ENCODE measurements at places on chromosomes 12 and 14.
A peak's percentile ranks its signal among the peaks of the same experiment; 100 is the strongest.

DNA sequence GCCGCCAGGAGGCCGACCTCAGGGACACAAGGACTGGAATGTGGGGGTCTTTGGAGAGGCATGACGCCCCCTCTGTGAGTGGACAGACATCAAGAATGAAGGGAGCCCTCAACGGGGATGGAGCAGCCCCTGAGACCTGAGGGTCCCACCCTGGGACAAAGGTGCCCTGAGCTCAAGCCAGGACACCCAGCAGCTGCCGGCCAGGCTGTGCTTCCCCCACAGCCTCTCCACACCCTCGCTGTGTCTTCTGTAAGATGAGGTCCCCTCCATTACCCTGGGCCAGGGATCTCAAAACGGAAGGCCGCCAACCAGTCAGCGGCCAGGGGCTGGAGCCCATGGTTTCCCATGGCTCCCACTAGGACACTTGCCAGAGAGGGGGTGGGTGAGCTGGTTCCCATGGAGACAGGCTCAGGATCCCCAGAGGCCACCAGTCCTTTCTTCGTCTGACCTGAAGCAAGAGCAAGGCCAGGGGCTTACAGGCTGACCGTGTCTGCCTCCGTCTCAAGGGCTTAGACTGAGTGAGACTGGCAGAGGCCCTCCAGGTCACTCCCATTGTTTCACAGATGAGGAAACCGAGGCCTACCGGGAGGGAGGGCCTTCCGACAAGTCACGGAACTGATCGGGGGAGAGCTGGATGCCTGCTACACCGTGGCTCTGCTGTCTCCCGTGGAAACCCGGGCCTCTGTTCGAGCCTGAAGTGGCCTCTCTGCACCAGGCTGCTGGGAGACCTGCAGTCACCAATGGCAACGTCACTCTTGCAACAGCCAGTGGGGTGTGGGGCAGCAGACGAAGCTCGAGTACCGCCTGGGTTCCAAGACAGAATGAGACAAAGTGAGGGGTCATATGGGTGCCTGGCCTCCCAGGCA lies 91.7 kb upstream of the DIO3 start:
- no peak for DNase-seq

DNA sequence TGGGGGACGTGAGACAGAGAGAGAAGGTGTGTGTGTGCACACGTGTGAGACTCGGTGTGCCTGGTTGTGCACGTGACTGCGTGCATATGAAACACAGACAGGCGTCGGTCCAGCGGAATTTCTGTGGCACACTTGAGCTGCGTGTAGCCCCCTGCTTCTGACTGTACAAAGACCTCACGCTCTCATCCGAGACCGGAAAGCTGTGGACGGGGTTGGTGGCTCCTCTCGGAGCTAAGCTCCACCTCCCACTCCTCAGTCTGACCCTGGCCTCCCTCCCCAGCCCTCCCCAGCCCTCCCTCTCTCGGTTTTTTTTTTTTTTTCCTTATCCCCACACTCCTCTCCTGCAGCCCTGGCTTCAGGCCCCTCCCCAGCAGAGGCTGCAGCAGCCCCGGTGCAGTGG lies 8.3 kb upstream of the C14orf180 start:
- DNase-seq: no peak

- no peak for DNase-seq
These were observed 2.5 kb upstream of the PCNX4 start for GRCh38 chr14:60089221-60089620.

DNA sequence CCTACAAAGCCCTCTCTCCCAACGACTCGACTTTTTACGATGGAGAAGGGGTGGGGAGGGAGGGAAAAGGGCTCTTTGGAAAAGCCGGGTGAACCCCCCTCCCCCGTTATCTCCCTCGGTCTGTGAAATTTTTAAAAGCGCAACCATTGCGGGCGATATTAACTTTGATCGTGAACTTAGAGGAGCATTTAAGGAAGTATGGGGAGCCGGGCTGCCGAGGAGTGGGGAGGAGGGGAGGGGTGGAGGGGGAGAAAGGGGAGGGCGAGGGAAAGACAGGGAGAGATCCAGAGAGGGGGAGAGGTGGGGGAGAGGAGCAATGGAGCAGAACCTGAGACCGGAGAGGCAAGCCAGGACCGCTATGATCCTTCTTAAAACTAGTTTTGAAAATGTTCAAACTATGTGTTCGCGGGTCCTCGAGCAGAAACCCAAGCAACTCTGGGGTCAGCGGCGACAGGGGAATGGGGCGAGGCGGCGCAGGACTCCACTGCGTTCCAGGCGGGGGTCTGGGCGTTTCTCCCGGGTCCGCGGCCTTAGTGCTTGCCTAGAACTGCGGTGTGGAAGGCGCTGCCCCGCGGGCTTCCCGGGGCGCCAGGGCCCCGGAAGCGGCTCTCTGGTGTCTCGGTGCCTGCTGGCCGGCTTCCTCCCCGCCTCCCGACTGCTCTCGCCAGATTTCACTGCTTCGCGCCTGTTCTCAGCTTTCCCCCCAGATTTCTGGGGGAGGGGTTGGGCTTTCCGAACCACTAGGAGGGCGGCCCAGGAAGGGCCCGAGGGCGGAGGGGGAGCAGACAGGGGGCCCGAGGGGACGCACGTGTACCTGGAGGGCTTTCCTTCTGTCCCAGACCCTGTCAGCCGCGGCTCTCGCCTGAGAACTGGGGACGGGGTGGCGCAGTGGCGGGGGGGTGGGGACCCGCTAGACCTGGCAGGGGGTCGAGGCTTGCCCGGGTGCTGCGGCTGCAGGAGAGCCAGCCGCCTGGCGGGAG lies at the start of gene HOTAIR:
TSS of gene HOTAIR (minus strand) at position 871 of the 980 bp plus-strand sequence.
- DNase-seq: peak; percentile 85

GRCh38 chr14:20215196-20215595 lies 8.3 kb upstream of the OR11H6 start:
- no peak for DNase-seq

GRCh38 chr12:27576667-27577347 lies 52.8 kb downstream of the PPFIBP1 start:
- no peak for DNase-seq

DNA sequence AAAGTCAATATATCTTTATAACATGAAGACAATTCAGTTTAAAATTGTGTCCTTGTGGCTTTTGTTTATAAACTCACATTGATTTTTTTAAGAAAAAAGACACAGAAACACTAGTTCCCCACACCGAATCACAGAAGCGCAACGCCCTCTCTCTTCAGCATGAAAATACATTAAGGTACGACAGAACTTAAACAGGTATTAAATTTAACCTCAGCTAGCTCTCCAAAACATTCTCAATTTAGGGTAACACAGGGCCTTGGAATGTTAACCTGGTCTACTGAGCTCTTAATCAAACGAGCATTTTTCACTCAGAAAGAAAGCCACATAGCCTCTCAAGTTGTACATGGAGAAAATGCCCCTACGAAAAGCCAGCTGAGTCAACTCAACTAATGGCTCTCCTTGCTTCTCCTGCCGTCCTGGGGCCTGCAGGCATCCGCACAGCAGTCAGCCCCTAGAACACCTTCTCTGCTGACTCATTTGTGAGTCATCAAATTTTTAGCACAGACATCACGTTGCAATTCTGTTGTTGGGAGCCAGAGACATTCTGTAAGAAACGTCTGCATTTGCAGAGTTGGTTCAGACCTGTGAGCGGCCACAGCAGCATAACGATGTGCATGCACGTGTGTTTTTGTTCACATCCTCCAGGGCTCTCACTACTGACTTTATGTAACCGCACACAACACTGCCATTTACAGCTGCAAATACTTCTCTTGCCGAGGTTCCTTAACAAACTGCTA lies 141.6 kb downstream of the ITPR2 start:
- DNase-seq: peak; percentile 99

DNA sequence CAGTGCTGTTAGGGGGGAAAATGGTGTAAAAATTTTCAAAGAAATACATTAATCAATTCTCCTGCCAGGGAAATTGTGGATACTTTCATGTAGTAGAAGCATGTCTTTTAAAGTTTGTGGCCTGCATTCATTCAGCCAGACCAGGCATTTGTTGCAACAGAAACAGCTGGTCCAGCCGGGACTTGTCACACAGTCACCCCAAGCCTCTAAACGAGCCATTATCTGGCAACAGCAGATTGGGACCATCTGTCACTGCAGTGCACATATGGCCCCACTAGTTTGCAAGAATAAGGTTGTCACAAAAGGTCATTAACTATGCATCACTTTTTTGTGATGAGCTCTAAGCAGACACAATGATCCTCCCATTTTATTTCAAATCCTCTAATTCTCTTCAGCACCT lies 193.9 kb downstream of the PHLDA1 start:
- no peak for DNase-seq

- no peak for DNase-seq
These were observed 52.6 kb downstream of the GALNT16 start for GRCh38 chr14:69312608-69313007.

DNA sequence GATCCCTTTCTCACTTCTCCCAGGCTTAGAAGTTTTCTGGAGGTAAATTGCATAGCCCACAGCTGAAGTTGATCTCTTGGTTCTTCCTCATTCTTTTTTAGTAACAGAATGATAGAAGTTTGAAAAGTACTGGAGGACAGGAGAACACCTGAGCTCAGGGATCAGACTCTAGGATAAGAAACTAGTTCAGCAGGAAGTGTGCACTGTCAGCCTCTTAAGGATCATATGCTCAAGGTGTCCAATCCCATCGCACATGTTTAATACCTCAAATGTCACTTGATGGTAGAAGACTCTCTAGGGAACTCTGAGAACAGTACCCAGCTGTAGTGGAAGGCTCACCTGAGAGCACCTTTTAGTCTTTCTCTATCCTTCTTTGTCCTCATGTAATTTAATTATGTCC lies 14.7 kb upstream of the LIMA1 start:
- no peak for DNase-seq

DNA sequence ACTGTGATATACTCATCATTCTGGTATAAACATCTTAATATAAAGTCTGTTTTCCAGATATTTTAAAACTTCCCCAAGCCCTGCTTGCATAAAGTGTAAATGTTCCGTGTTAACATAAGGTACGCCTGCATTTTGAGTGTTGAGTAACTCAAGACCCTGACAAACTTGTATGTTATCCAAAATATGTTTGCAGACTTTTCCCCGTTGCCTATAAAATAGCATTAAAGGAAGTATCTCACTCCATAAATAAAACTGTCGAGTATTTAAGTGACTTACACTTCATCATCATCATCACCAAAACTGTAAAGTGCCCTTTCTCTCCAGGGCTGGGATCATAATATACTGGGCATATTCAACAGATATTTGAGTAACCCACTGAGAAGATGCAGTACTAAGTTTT lies 64.6 kb upstream of the TSPAN8 start:
- no peak for DNase-seq

Measured in ELR (cell line).